ENCODE measurements at places on chromosomes 7 and 10.

GRCh38 chr7:152601305-152601798 lies 74.6 kb downstream of the XRCC2 start:
- DNase-seq: no peak

DNA sequence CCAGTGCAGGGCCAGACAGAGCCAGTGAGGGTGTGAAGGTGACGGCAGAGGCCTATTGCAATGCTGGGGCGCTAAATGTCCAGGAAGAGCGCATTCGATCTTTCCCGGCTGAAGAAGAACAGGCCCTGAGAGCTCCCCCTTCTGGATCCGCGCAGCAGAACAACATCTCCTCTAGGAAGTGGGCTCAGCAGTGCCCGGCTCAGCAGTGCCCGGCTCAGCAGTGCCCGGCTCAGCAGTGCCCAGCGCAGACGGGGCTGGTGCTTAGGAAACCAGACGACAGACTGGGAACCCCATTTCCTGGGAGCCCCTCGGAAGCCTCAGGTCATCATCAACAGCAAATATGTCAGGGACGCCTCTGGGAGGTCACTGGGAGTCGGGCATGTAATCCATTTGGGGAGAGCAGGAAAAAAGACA lies 4.7 kb upstream of the NOS3 start:
- peak; percentile 76 for DNase-seq

DNA sequence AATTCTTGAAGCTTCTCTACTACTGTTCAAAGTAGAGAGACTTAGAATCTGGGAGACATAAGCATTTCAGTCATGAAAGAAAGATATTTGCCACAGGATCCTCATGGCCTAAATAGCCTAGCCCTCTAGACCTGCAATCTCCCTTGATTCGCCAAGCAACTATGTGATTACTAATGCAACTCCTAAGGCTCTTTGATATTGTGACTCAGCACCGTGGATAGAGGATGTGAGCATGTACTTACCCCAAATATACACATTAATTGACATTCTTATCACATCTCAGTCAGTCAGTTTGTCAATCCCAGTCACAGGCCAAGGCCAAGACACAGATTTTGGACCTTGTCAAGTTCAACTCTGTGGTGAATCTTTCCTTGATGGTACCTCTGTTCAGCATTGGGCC lies 42.6 kb downstream of the GPR37 start:
- no peak for DNase-seq

GRCh38 chr10:62860946-62861345 lies 44.8 kb upstream of the EGR2 start:
- DNase-seq: peak; percentile 11

- no peak for DNase-seq
Measured at GRCh38 chr7:133819695-133820094, 307.4 kb upstream of the LRGUK start.

GRCh38 chr7:146788008-146788407 lies 671.4 kb downstream of the CNTNAP2 start:
- no peak for DNase-seq

- no peak for DNase-seq
Measured at GRCh38 chr7:117143066-117143465, 179.8 kb downstream of the WNT2 start.

DNA sequence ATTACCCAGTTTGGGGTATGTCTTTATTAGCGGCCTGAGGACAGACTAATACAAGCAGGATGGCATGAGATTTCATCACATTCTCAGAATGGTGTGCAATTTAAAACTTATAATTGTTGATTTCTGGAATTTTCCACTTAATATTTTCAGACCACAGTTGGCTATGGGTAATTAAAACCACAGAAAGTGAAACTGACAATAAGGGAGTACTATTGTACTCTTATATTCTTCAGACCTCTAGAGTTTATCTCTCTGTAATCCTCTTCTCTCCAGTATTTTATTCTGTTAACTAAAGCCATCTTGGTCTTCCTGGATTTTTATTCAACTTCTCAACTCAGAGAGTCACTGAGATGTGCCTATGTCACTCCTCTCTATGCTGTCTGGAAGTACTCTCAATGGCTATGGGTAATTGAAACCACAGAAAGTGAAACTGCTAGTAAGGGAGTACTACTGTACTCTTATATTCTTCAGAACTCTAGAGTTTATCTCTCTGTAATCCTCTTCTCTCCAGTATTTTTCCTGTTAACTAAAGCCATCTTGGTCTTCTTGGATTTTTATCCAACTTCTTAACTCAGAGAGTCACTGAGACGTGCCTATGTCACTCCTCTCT lies 118.3 kb downstream of the PPP1R17 start:
- DNase-seq: no peak

- DNase-seq: no peak
Measured at GRCh38 chr10:110985497-110986275, 66.3 kb downstream of the SHOC2 start.

DNA sequence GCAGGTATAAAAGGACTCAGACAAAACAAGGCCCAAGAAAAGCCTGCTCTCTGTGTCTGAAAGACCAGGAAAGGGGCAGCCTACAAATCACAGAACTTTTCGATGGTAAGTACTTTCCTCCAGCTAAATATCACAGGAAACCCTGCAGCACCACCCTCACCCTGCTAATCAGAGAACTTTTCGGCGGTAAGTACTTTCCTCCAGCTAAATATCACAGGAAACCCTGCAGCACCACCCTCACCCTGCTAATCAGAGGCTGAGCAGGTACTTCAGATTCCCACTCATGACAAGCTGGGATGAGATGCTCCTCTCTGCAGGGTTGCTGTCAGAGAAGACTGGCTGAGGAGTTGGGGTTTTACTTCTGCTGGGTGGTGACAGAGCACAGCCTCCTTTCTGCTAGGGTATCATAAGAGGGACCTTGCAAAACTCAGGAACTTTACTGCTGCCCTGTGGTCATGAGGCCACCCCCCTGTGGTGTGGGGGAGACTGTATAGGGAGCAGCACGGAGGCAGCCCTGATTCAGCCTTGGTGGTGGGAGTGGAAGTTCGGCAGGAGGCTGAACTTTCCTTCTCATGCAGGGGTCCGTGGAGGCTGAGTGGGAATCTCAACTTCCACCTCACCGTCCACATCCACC lies 7.2 kb downstream of the WDR37 start:
- peak; percentile 59 for DNase-seq

DNA sequence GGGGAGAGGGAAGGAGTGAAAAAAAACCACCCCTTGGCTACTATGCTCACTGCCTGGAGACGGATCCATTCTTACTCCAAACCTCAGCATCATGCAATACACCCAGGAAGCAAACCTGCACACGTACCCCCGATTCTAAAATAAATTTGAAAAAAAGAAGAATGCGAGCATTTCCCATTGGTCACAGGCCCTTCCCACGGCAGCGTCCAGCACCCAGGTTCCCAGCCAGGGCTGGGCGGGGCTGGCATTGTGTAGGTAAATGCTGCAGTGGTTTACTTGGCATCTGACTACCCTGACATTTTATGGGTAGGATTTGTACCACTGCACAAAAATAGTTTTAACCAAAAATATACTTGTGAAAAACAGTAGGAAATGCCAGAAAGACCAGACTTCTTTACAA lies 418.9 kb downstream of the DNAJB6 start:
- no peak for DNase-seq

DNA sequence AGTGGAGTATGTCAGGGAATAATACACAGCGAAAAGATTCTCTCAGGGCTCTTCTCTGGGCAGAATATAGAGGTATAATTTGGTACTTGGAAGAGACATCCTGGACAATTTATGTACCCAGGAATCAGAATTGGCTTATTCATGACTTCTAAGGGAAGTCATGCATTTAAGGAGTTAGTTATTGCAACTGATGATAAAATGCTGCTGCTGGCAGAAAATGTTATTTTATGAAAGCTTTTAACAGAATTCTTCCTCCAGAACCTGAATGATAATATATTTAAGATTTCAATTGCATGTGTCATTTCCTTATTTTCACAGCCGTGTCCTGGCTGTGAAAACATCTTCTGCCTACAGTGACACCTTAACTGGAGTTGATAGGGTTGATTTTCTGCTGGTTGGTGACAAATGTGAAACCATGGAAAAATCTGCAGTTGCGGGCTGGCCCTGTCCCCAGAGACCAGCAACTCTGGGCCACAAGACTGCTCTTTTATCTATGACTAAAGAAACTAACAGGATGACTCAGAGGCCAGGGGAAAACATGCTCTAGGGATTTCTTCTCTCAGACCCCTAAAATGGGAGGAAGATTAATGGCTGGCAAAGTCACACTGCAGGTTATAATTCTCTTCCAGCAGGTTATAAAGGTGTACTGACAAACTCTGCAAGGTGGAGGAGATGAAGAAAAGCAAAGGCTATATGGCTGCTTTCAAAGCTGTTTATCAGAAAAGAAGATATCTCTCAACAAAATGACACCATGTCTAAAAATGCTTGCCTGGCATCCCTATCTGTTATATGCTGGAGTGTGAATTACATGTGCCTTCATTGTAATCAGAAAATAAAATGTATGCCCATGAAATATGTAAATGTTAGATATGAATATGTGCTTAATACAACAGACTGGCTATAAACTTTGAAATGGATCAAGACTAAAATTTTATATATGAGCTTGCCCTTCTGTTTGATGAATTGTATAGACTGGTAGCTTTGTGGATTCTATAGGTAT lies 12.1 kb upstream of the TRUB1 start:
- no peak for DNase-seq

- no peak for DNase-seq
Measured at GRCh38 chr10:116088985-116089384, 184.0 kb downstream of the GFRA1 start.

- DNase-seq: no peak
Measured at GRCh38 chr7:156324201-156324600, 316.4 kb upstream of the RNF32 start.

DNA sequence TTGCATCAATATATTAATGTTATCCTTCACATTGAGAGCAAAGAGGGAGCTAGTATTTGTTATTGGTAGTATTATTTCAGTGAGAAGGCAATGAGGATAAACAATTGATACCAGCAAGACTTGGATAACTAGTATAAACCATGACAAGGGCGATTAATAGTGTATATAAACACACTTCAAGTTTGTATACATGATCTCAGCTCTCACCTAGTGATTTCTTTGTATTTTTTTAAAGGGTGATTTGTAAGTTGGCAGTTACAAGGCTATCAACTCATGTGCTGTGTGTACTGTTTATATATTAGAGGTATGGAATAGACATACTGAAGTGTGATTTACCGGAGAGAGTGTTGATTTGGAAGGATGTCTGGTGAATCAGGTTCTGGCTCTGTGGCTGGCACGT lies 88.0 kb downstream of the SNX10 start:
- DNase-seq: no peak

DNA sequence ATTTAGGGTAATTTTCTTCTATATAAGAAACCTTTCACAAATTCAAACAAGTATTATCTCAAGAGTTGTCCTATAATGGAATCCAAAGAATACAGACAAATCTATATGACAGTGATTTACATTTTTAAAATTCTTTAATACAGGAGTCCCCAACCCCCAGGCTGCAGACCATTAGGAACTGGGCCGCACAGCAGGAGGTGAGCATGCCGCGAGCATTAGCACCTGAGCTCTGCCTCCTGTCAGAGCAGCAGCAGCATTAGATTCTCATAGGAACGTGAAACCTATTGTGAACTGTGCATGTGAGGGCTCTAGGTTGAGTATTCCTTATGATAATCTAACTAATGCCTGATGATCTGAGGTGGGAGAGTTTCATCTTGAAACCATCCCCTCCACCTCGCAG lies 37.7 kb downstream of the SNX13 start:
- no peak for DNase-seq

GRCh38 chr10:112915590-112916572 lies 34.2 kb upstream of the TCF7L2 start:
- DNase-seq: no peak

- no peak for DNase-seq
Measured at GRCh38 chr10:72105710-72106109, 17.4 kb upstream of the SPOCK2 start.

DNA sequence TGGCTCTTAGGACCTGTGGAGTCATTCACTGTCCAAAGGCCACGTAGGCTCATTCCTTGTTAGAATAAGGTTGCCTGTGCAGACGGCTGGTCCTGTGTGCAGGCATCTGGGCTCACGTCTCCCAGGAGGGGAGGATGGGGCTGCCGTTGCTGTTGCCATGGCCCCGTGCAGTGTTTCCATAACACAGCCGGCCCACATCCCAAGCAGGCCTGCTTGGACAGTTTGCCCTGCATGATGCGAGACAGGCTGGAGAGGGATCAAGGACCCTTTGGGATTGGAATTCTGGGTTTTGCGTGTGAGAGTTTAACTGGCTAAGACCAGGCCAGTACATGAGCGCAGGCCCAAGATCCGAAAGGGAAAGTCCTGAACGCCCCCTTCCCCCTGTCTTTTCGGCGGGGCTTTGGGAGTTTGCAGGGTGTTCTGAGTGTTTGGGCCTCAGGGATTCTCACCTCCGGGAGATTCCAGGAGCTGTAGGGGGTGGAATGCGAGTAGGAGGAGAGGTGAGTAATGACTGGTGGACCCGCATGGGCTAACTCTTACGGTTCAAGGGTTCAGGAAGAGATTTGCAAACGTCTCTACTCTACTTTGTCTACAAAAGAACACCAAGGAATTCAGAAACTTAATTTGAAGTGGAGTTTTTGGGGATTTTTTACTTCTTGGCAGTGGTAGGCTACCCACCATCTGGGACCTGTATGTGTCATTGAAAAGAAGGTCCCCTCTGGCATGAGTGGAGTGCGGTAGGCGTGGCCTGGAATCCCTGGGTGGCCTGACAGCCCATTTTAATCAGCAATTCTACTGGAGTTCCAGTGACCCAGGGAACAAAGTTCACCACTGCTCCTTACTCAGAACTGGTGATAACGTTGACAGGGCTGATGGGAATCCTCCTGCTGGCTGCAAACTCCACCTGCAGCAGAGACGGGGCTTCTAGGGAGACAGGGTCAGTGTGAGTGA lies 125.4 kb downstream of the ITIH5 start:
- no peak for DNase-seq

DNA sequence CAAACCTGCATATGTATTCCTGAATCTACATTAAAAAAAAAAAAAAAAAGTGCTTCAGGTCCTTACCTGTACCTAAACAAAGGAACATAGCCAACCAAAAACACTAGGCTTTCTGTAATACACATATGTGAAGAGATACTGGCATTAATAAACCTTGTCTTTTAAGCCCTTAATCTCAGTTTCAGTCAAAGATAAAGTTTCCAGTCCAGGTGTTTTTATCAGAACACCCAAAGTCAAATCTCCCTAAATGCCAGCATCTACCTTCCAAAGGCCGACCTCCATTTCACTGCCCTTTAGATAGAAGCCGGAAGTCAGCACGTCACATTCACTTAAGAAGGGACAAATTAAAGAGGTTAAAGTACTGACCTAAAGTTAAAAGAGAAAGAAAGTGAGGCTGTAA lies 79.8 kb upstream of the NEBL start:
- no peak for DNase-seq

DNA sequence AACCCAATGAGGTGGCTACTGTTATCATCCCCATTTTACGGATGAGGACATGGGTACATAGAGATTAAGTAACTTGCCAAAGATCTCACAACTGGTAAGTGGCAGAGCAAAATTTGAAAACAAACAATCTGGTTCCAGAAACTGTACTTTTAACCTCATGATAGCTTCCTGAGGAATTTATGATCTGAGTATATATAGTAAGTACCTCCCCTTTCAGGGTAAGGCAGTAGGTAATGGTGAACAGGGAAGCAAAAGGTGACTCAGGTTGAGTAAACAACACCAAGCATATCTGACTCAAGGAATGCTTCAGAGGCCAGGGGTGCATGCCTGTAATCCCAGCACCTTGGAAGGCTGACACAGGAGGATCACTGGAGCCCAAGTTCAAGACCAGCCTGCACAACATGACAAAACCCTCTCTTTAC lies 21.1 kb downstream of the KLLN start:
- DNase-seq: no peak

Data from CD4-positive, alpha-beta T cell treated with Interleukin-17A for 4 hours (primary cell).